ENCODE measurements at places on chromosomes 12 and 14. TPM values are rescaled to one million over a fixed set of nuclear protein-coding genes. Genes with fewer than 3 reads are reported as not detected.

ABCC9 gene
- total RNA-seq, result 0.09 TPM

DNA sequence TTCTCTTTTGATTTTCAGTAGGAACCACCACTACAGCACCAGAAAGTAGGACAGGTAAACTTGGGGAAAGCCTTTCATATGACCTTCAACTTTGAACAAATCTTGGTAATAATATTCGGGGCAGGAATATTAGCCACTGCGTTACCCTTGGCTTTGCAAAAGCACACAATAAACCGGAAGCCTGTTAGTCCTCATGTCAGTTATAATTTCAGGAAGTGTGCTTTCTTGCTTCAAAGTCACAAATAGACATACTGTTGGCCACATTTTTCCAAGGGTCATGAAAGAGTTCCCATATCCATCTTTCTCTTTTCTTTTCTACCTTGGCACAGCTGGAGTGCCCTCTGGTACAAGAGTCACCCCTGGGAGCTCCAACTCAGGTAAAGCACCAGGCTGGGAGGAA lies 167.2 kb upstream of the CNTN1 start:
- no peaks in the 10 kb centered on the region for H3K27me3 ChIP-seq
- no peaks in the 10 kb centered on the region for H3K4me1 ChIP-seq
- H3K36me3 ChIP-seq, result no peaks in the 10 kb centered on the region
- H3K4me3 ChIP-seq, result no peak overlapping the region

- H3K4me1 ChIP-seq, result no peaks in the 10 kb centered on the region
These were observed 21.9 kb downstream of the DIO3 start for GRCh38 chr14:101583006-101583714.

GRCh38 chr12:82326905-82327503 lies 31.2 kb downstream of the CCDC59 start:
- H3K4me3 ChIP-seq, result no peak overlapping the region
- H3K27me3 ChIP-seq, result no peaks in the 10 kb centered on the region
- no peaks in the 10 kb centered on the region for H3K36me3 ChIP-seq
- H3K4me1 ChIP-seq, result no peaks in the 10 kb centered on the region
- no peak overlapping the region for H3K27ac ChIP-seq

GRCh38 chr14:51869411-51870100 lies 9.1 kb downstream of the GNG2 start:
- H3K36me3 ChIP-seq, result no peaks in the 10 kb centered on the region
- H3K27ac ChIP-seq, result no peak overlapping the region
- no peak overlapping the region for H3K4me3 ChIP-seq
- no peaks in the 10 kb centered on the region for H3K27me3 ChIP-seq
- DNase-seq, result no peak
- H3K4me1 ChIP-seq, result peaks cover 61% of the 10 kb centered on the region

DNA sequence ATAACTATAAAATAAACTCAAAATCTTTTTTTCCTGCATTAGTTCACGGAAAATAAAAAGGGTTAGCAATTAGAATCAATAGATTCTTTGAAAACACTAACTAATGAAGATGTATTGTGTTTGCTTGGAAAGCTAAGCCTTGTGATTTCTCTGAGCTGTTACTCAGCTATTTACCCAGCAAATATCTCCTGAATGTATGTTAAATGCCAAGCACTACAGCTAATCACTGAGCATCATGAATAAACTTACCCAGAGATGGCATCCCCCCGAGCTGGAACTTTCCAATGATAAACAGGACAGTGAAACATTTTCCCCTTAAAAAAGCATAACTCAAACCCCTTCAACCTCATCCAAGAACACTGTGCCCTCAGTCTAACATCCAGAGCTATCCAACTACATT lies 71.2 kb downstream of the SLC2A13 start:
- H3K4me1 ChIP-seq, result no peaks in the 10 kb centered on the region
- H3K27me3 ChIP-seq, result no peaks in the 10 kb centered on the region
- H3K4me3 ChIP-seq, result no peak overlapping the region
- no peaks in the 10 kb centered on the region for H3K36me3 ChIP-seq
- no peak for DNase-seq

DNA sequence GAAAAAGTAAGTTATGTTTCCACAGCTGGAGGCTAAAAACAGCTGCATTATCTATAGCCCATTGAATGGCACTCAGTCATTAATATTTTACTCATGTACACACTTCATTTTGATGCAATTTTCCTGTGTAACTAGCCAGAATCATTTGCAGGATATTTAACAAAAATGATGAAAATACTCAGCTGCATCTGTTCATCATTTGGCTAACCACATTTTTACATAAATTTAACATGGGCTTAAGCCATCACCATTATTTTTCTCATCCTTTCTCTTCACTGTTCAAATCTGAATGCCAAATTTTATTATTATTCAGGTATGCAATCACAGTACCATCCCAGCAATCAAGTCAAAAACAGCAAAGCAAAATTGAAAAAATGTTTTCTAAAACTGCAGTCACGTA lies 41.8 kb downstream of the ATXN7L3B start:
- H3K4me1 ChIP-seq, result no peaks in the 10 kb centered on the region
- H3K27me3 ChIP-seq, result peaks cover 4% of the 10 kb centered on the region
- H3K27ac ChIP-seq, result no peak overlapping the region
- no peak for DNase-seq
- no peak overlapping the region for H3K4me3 ChIP-seq

GRCh38 chr14:100306998-100307765 lies 938 bp upstream of the SLC25A29 start:
- DNase-seq, result no peak
- H3K36me3 ChIP-seq, result no peaks in the 10 kb centered on the region
- peaks cover 22% of the 10 kb centered on the region for H3K4me1 ChIP-seq

- peak overlapping the region; percentile 100 for H3K27ac ChIP-seq
- no peak overlapping the region for H3K4me3 ChIP-seq
- no peak for DNase-seq
- H3K36me3 ChIP-seq, result peaks cover 2% of the 10 kb centered on the region
- no peaks in the 10 kb centered on the region for H3K27me3 ChIP-seq
- peaks cover 99% of the 10 kb centered on the region for H3K4me1 ChIP-seq
These were observed 30.0 kb downstream of the SH2B3 start for GRCh38 chr12:111435661-111436201.

Data from T-cell (primary cell).